ENCODE measurements at places on chromosomes 6 and 20. TPM values are rescaled to one million over a fixed set of nuclear protein-coding genes. Genes with fewer than 3 reads are reported as not detected.

GRCh38 chr6:129759796-129760605 is 50.0 kb upstream of the ARHGAP18 start:
- no peak for DNase-seq

Gene MEP1A
- total RNA-seq = not detected

DNA sequence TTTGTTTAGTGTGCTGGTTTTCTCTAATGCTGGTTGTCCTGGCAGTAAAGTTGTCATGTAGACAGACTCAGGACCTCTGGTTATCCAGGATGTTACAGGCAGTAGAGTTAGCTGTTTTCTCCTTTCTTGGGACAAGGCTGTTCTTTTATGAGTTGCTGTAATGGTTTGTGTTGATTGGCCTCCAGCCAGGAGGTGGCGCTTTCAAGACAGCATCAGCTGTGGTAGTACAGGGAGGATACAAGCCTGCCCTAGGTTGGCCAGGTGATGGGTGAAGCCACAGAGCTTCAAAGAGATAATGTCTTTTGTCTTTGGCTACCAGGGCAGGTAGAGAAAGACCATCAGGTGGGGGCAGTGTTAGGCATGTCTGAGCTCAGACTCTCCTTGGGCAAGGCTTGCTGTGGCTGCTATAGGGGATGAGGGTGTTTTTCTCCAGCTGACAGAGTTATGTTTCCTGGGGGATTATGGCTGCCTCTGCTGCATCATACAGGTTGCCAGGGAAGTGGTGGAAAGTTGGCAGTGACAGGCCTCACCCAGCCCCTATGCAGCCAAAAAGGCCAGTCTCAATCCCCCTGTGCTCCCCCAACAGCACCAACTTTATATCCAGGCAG is 127.2 kb upstream of the TAB2 start:
- peak; percentile 36 for DNase-seq

- DNase-seq = peak; percentile 84
Observed at GRCh38 chr6:33579828-33580714, at the start of gene BAK1. TSS of gene BAK1 (minus strand) at chr6:33580276. CDS start at chr6:33577604, 2,672 bp downstream.

Gene NEURL2
- 3.0 TPM for total RNA-seq

DNA sequence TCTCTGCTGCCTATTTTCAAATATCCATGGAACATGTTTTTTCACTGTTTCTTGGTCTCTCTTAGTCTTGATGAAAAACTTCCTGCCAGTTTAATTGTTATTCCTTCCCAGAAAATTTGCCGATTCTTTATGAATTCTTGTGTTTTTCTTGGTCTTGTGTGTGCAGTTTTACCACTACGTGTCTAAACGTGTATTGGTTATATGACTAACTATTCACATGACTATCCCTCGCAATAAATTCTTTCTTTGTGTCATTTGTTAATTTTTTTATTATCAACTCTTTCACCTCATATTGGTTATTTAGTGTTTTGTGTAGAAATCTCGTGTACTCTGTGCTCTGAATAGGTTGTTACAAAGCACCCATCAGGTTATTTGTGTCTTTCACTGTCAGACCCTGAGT is 315.4 kb downstream of the HAO1 start:
- DNase-seq = no peak

DNA sequence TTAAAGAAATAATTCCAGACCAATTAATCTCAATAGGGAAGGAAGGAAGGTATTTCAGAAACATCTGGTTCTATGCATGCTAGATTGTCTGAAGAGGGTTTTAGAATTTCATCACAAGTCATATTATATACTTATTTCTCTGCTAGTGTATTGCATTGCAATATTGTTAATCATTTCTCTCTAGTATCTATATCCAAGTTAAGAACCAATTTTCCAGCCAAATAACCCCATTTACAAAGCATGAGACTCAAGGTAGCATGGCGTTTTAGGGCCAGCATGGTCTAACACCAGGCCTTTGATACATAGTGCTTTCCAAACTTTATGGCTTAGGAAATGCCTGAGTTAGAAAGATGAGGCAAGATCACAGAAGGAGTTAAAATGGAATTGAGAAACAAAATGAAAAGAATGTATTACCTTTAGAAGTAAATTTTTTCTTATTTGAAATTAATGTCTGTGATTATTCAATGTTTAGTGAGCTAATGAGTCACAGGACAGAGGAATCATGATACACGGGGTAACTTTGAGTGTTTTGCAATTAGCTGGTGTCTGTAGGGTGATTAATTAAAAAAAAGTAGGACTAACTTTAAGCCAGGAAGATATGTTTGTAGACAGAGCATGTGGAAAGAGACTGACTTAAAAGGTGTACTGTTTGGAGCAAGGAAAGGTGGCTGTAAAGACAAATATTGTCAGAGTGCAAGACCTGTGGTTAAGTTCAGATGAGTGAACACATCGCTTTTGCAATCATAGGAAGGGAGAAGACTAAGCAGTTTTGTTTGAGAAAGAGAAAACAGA is 1006.2 kb upstream of the CITED2 start:
- peak; percentile 68 for DNase-seq

GRCh38 chr6:163391985-163392384 is 22.5 kb upstream of the QKI start:
- peak; percentile 96 for DNase-seq

DNA sequence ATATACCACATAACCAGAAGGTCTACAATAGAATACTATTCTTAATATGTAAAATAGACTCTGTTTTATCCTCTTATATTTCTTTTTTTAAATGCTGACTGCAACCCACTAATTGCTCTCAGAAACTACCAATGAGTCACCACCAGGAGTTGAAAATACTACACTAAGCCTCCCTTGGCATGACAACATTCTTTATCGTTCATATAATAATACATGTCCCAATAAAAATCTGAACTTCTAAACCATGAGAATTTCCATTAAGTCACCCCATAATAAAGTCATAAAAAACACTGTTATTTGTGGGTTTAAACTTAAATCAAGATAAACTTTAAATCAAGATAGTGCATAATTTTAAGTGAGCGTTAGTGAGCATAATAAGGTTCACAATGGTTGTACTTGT is 4.2 kb downstream of the HACE1 start:
- peak; percentile 51 for DNase-seq

- peak; percentile 27 for DNase-seq
Observed at GRCh38 chr6:81753711-81754577, 1.5 kb upstream of the TENT5A start.

- peak; percentile 42 for DNase-seq
Observed at GRCh38 chr6:23446469-23446967, 679.5 kb upstream of the NRSN1 start.

- peak; percentile 65 for DNase-seq
Observed at GRCh38 chr6:146968041-146968760, 236.0 kb upstream of the STXBP5 start.

GRCh38 chr20:62663145-62664018 is 21.1 kb downstream of the SLCO4A1 start:
- DNase-seq = no peak

- DNase-seq = no peak
Observed at GRCh38 chr6:105763866-105764265, 322.3 kb upstream of the PRDM1 start.

Gene FAM184A
- 0.99 TPM for total RNA-seq

DNA sequence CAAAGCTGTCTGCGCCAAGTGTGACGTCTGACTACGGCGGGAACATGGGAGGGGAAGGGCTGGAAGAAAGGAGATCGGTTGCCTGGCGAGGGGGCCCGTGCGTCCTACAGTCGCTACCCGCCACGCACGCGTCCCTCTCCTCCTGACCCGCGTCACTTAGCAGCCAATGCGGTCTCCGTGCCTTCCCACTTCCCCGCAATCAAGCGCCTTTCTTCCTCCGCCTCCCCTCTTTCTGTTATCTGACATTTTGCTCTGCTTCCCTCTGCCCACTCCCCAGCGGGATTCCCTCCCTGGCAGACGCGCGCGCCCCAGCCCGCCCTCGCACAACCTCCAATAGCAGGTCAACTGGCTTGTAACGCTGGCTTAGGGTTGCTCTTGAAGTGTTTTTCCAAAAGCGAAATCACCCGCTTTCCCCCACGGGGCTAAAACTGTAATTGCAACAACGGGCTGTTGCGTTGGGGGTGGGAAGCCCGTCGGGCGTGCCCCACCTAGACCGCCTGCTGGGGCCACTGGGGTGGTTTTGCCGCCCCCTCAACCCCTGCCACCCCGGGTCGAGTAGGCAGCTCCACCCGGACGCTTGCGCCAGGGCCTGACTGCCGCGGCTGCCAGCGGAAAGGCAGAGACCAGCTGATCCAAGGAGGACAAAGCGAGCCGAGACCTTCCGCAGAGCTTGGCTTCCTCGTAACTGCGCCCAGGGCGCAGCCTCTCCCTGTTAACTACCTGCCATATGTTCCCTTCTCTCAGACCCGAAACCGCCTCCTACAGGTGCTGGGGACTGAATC is 6.2 kb upstream of the SOX4 start:
- DNase-seq = peak; percentile 63

GRCh38 chr6:123000244-123000770 is 4.3 kb downstream of the CLVS2 start:
- no peak for DNase-seq

- DNase-seq = peak; percentile 80
Observed at GRCh38 chr6:107264357-107264840, 149.1 kb upstream of the BEND3 start.

- peak; percentile 64 for DNase-seq
Observed at GRCh38 chr6:14889188-14889587, 356.7 kb upstream of the JARID2 start.

Gene C6orf15
- 1.4 TPM for total RNA-seq

DNA sequence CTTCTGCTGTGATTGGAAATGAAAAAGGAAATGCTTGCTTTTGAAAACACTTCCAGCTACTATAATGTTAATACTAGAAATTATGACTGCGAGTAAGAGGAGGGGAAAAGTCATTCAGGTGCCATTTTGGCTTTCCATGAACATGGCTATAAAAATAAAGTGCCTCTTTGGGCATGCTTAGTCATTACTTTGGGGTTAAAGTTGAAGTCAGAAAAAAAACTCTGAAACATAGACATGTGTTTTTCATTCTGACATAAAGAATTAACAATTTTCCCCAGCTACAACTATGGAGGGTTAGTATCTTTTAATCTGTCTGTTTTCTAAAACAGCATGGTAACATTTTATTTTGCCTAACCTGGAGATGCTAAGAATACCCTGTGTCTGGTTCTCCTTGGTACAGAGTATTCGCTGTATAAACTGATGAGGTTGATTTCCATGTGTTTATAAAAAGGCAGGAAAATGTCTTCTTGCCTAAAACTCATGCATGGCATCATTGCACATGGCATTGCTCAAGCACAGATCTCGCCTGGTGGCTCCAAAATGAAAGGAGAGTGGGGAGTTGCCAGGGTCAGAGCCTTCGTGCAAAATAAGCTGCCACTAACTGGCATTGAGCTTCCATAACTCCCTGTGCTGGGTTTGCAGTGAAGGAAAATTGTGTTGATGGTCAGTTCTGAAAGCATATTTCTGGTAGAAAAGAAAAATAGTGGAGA is 188.9 kb downstream of the KCNQ5 start:
- no peak for DNase-seq

Gene OR12D3
- not detected for total RNA-seq

- DNase-seq = no peak
Observed at GRCh38 chr20:38032585-38033329, 499 bp downstream of the TTI1 start.

GRCh38 chr20:35171753-35172433 is at the start of gene PROCR:
TSS of gene PROCR (plus strand) at chr20:35172072. CDS start at chr20:35172155, 83 bp downstream.
- DNase-seq = peak; percentile 94

Gene PRICKLE4
- total RNA-seq = 0.52 TPM

Gene SMLR1
- not detected for total RNA-seq

GRCh38 chr6:22444330-22444729 is 125.0 kb upstream of the HDGFL1 start:
- no peak for DNase-seq

GRCh38 chr6:161038229-161039031 is 46.9 kb downstream of the MAP3K4 start:
- peak; percentile 99 for DNase-seq

Gene SEMG1
- not detected for total RNA-seq

DNA sequence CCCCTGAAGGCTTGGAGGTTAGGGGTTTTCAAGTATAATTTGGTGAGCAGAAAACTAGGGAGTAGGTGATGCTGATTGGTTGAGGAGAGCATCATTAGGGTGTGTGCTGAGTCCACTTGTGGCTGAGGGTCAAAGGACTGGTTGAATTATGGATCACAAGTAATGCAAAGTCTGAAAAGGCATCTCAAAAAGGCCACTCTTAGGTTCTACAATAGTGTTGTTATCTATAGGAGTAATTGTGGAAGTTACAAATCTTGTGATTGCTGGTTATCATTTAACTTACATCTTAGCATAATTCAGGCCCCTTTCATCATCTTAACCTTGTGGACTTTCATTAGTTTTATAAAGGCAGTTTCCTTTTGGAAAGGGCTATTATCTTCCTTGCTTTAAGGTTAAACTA is 60.8 kb downstream of the UBR2 start:
- peak; percentile 8 for DNase-seq

- DNase-seq = peak; percentile 2
Observed at GRCh38 chr20:57048027-57048869, 218.2 kb downstream of the BMP7 start.

DNA sequence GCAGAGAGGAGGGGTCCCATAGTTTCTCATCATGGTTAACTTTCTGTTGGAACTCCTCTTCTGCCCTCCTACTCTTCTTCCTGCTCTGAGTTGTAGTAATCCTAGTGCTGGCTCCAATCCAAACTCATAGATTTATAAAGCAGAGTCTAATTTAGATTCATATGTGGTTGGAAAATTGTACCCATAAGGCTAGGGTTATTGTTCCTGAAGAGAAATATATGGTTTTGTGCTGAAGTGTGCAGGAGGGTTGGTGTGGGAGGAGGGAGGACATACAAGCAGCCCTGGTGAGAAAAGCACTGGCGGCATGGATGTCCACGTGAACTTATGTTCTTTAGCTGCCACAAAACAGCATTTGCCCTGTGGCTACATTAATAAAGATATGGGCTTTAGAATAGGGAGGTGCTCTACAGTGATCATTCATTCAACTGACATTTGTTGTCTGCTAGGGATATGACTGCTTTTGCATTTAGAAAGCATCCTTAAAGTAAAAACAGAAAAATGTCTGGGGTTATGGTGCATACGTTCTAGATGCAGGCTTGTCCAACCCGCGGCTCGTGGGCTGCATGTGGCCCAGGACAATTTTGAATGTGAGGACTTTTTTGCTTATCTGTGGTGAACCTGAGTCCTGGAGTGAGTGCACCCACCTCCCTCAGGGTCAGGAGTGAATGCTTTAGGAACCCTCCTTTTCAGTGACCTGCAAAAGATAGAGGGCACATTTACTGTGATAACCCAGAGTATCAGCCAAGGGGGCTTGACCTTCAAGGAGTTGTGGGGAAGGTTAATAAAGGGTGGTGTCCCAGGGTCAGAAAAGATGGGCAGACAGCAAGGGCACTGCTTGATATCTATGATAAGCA is 4.1 kb downstream of the HLA-A start:
- no peak for DNase-seq
